ENCODE measurements at places on chromosomes 4 and X.

DNA sequence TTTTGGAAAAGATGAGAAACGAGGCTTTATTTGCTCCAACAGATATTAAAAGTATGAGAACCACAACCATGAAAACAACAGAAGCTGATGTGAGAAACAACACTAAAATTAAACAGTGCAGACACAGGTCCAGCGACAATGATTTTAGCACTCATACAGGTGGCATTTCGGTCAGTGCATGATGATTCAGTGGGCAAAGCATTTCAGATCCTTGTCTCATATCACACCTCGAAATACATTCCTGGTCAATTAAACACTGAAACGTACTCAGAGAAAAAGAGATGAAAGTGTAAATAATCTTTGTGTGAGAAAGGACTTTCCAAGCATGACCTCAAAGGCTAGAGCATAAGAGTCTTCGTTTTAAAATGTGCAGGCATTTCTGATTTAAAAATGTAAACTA, 85.2 kb downstream of the ACOX3 start:
- DNase-seq: no peak

DNA sequence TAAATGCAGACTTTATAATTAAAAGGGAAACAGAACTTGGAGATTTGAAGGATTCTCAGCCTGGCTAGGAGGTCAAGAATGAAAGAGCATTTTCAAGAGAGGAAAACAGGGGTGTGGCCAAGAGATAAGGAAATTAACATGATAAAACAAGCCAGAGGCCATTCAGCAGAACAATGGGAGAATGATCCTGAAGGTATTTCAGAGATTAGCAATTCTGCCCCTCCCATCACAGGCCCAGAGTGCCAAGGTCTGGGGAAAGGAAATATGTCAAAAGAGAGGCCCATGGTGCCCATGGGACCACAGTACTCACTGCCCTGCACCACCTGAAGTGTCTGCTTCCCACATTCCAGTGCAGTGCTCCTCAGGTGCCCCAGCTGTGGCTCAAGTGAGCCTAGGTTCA, 188.5 kb upstream of the STS start:
- DNase-seq: no peak

DNA sequence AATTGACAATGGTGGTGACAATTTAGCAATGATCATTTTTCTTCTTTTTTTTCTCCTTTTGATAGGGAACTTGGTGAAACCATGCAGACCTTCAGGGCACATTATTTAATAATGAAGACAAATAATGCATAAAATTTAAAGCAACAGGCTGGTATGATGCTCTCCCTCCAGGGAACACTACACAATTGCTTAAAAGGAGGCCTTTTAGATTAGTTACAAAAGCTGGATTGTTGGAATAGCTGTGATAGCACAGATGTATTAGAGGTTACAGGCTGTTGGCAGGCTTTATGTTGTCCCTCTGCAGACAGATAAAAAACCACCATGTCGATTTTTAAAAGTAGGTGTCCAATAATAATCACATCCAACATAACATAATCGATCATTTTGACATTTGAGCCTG, 307.0 kb downstream of the ADGRL3 start:
- no peak for DNase-seq

DNA sequence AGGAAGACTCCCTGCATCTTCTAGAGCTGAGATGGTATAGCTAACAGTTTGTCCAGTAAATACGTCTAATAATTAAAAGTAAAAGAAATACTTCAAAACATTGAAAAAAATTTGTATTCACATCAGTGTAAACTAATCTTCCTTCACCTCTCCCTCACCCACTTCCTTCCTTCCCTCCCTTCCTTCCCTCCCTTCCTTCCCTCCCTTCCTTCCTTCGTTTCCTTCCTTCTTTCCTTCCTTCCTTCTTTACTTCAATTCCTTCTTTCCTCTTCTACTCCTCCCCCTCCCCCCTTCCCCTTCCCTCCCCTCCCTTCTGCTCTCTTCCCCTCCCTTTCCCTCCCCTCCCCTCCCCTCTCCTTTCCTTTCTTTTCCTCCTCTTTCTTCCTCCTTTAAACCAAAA, 103.7 kb downstream of the POU4F2 start:
- DNase-seq: no peak

GRCh38 chr4:170226288-170226687, 136.5 kb upstream of the AADAT start:
- DNase-seq: no peak

DNA sequence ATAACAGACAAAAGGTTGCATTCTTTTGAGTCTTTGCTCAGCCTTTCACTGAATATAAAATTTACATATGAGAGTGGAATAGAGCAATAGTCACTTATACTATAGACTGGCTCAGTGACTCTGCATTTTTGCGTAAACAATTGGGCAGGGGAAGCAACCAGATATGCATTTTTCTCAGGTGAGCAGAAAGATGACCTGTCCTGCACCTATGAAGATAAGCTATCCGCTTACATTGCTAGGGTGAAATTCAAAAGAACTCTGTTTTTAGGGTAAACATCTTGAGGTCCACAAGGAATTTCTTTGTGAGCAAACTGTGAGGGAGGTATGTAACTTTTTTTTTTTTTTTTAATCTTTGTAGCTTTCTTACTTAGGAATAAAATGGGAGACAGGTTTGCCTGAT, 602.4 kb upstream of the PRKX start:
- no peak for DNase-seq

GRCh38 chr4:168134651-168135050, 42.3 kb downstream of the ANXA10 start:
- DNase-seq: no peak

GRCh38 chrX:34917146-34917545, 25.4 kb upstream of the FAM47B start:
- no peak for DNase-seq

DNA sequence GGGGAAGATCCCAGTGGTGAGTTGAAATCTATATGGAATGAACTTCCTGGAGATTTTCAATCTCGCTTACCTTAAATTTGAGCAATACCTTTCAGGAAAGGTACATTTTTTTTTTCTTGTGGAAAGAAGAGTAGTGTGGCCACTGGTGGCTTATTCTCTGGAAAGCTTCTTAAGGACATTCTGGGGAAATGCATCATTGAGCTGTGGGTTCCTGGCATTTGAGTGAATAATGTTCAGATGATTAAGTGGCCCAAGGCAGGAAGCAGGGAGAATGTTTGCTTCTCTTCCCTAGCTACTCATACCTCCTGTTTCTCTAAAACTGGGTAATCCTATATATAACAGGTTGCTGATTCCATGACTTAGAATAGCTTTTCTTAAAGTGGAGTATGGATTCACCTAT, 31.8 kb downstream of the STAG2 start:
- DNase-seq: no peak

GRCh38 chr4:4268776-4269175, 20.8 kb upstream of the TMEM128 start:
- DNase-seq: no peak

DNA sequence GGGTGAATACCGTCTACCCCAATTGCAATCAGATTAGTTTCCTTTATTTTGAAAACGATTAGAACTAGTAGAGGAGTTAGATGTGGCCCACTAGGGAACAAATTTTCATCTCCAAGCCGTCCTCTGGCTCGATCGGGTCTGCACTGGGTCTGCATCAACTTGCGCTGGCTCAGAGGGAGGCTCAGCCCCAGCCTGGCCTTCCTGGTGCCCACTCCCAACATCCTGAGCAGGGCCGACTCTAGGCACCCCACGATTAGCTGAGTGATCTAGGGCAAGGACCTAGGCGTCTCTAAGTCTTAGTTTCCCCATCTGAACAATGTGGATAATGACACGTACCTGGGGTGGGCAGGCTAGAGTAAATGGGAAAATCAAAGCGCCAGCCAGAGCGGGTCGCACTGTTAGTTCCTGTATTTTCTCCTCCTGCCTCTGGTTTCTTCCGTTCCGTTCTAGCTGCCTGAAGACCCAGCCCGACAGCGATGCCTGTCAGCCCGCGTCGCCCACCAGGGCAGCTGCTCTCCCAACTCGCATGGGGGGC, 7.7 kb upstream of the HAND2 start:
- DNase-seq: no peak

GRCh38 chr4:147822128-147822527, 90.2 kb downstream of the ARHGAP10 start:
- no peak for DNase-seq

GRCh38 chrX:614136-614535, 16.5 kb upstream of the SHOX start:
- no peak for DNase-seq

- DNase-seq: no peak
Observed at GRCh38 chr4:136112116-136112515, 1420.2 kb downstream of the PCDH18 start.

DNA sequence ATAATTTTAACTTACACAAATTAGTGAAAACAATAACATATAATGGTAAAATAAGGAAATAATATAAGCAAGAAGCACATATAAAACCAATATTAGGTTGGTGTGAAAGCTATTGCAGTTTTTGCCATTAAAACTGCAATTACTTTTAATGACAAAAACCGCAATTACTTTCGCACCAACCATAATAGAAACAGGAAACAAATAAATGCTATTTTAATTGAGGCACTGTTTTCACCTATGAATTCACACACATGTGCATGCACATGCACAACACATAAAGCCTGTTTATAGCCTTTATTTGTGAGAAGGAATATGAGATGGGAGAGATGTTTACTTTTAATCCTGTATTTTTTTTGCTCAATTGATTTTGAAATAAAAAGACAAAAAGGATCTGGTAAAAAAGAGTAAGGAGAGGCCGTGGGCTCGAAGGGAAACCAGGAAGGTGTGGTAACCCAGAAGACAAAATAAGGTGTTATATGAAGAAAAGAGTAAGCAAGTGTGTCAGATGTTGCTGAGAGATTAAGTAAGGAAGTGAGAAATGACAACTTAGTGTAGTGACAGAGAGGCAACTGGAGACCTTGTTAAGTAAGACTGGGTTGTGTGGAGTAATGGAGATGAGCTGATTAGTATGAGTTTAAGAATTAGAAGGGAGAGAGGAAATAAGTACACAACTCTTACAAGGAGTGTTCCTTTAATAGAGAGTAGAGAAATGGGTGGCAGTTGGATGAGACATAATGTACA, 69.0 kb downstream of the KLHL13 start:
- DNase-seq: no peak

- no peak for DNase-seq
Observed at GRCh38 chr4:148565801-148566200, 123.6 kb upstream of the NR3C2 start.

DNA sequence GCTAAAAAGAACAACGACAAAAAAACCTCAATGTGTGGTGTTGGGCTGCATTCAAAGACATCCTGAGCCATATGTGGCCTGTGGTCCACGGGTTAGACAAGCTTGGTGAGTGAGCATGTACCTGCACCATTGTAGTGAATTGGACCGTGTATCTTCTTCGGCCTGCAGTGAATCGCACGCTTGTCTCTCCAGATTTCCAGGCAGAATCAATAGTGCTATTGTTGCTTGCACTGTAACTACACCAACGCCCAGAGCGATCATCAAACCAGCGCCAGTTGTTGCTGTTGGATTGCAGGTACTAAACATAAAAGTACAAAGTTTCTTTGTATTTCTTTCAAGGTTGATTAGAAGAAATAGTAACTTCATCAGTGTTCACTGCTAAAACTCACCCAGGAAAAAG, 101.6 kb downstream of the HUWE1 start:
- no peak for DNase-seq

DNA sequence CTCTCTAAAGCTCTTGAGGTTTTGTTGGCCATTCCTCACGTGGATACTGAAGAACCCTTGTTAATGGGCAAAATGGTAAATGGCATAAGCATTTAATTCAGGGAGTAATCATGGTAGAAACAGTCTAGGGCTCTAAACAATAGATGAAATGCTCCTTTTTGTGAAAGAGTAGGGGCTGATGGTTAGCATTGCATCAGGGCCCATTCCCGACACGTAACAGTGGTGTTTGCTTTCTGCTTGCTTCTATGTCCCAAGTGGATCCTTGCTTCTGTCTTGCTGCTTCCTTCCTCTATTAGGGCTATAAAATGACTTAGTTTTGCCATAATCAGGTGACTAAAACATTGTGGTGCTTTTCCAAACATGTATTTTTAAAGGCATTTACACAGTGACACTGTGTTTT, 230.9 kb upstream of the AFF2 start:
- DNase-seq: no peak

- DNase-seq: no peak
Observed at GRCh38 chrX:35826503-35826902, 28.4 kb downstream of the MAGEB16 start.

- no peak for DNase-seq
Observed at GRCh38 chr4:173217075-173217474, 48.5 kb downstream of the GALNT7 start.

DNA sequence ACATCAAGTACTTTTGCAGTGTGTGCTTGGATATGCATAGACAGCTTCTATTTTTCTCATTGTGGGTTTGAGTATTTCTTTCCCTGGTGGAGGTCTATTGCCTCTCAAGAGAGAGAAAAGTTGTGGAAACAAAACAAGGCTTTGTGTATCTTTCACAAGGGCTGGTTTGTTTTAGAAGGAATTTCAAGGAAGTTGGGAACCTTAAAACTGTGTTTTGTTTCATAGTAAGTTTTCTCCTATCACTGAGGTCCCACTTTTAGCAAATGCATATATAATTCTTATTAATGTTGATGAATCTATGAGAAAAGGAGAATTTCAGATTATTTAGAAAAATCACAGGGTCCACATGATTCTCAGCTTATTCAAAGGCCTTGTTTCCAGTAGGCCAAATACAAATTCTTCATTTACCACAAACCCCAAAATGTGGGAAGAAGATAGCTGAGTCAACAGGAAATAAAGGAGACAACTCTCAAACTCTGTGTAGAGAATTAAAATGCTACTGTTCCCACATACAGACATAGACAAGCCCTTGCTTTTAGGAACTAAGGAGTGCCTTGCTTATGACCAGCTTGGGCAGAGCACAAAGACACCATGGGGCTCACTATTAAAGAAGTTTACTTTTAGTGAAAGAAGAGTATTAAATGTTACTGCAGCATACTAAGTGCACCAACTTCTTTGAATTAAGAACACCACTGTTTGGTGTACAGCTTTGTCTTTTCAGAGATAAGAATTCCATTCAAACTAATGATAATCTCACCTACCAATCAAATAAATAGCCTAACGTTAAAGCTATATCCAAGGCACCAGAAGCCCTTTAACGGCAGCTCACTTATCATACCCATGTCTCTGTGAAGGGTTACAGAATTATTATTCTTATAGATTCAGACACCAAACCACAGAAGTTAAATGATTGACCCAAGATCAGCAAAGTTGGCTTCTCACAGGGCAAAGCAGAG, 177.4 kb upstream of the LEF1 start:
- no peak for DNase-seq

DNA sequence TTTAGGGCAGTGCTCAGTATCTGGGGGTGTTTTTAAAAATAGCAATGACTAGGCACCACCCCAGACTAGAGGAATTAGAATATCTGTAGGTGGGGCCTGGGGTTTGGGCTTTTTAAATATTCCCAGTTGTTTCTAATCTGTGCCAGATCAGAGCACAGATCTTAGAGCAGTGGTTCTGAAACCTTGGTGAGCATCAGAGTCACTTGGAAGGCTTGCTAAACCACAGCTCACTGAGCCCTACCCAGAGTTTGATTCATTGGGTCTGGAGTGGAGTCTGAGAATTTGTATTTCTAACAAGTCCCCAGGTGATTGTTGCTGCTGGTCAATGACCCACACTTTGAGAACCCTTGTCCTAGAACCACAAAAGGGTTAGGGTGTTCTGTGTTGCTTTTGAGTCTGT, 16.7 kb downstream of the HADH start:
- DNase-seq: no peak

GRCh38 chrX:136493011-136493410, 4.4 kb upstream of the HTATSF1 start:
- DNase-seq: no peak

GRCh38 chr4:68466751-68467150, 19.5 kb downstream of the TMPRSS11E start:
- DNase-seq: no peak

Data from GOT3 (cell line).